ENCODE measurements at places on chromosomes 3 and 15.

GRCh38 chr15:40340740-40341400 lies at the start of gene CCDC9B:
CCDC9B (minus strand) TSS chr15:40340939; CDS start chr15:40340819, 120 bp downstream.
- no peak for DNase-seq

- peak; percentile 65 for DNase-seq
These were observed 9.7 kb downstream of the ITIH4 start for GRCh38 chr3:52820736-52821135.

GRCh38 chr3:147945968-147946519 lies 536.9 kb downstream of the ZIC1 start:
- peak; percentile 32 for DNase-seq

GRCh38 chr15:41630616-41631217 lies 29.5 kb upstream of the MGA start:
- no peak for DNase-seq

- no peak for DNase-seq
These were observed 381.9 kb downstream of the ERC2 start for GRCh38 chr3:56086355-56086754.

GRCh38 chr3:123489400-123490004 lies 40.6 kb upstream of the ADCY5 start:
- DNase-seq = peak; percentile 62

DNA sequence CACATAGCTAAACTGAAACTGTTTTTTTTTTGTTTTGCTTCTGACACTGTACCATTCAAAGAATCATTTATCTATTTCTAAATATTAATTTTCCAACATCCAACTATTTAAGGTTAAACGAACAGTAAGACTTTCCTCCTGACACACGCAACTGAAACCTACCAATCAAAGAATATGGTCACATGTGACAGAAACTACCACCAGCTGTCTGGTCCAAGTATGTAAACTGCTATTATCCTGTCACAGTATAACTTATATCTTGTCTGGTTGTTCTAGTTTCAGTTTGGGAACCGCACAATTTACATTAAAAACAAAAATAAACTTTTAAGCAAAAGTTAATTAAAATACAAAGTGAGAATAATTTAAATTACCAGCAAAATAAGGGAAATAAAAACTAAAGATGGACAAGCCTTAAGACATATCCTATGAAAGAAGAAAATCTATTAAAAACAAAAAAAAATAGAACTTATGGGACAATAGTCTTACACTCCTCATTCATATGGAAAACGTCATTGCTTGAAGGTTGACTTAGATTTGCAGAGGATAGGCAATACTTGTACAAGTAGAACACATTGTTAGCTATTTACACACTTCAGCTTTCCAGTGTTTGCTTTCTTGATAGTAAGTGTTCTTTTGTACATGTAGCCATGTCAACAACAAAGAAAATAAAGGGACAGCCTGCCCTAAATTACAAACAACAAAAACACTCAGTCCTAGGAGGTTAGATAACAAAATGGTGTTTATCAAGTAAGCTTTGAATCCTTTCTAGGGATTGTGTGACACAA lies 26.8 kb upstream of the CHRM5 start:
- DNase-seq = no peak

GRCh38 chr3:138921316-138922292 lies 25.3 kb downstream of the FOXL2 start:
- no peak for DNase-seq

All from GM10248 (cell line).